ENCODE measurements at places on chromosomes 3 and 15.

- peak; percentile 7 for DNase-seq
These were observed 8.0 kb upstream of the CBLB start for GRCh38 chr3:105876780-105877327.

- no peak for DNase-seq
These were observed 10.0 kb downstream of the DUSP7 start for GRCh38 chr3:52046186-52046901.

- DNase-seq: no peak
These were observed 4.0 kb downstream of the OR5H14 start for GRCh38 chr3:98151241-98151640.

DNA sequence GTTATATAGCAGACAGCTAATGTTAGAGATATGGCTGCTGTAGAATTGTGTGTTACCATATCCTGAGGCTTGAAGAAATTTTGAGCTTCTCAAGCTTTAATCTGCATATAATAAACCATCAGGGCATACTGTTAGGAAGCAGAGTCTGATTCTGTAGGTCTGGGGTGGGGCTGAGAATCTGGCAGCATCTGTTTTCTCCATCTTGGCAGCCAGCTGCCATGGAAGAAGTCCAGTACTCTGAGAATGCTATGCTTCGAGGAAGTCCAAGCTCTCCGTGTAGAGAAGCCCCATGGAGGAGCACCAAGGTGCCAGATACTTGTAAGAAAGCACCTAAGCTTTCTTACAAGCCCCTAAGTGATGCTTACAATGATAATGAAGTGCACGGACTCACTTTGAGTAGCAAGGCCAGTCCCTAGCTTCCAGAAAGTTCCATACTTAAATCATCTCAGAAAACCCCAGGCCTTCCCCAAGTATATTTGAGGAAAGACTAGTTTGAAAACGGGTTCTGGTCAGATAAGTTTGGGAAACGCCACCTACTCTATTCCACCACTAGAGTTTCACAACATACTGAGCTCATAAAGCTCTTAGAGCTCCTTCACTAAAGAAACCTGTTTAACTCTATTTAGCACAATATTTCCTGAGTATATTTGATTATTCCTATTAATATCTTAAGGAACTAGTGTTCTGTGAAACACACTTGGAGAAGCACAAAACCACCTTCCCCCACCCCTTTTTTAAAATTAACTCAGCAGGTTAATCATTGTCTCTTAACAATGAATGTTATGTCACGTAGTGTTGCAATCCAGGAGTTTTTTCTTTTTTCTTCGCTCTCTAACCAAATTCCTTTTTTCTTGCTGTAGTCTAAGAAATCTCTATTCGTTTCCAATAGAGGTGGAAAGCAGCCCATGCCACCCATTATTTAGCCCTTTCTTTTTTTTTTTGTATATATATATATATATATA is 59.9 kb upstream of the RASGRP1 start:
- no peak for DNase-seq

GRCh38 chr15:57321973-57322601 is 54.2 kb upstream of the CGNL1 start:
- DNase-seq: no peak

DNA sequence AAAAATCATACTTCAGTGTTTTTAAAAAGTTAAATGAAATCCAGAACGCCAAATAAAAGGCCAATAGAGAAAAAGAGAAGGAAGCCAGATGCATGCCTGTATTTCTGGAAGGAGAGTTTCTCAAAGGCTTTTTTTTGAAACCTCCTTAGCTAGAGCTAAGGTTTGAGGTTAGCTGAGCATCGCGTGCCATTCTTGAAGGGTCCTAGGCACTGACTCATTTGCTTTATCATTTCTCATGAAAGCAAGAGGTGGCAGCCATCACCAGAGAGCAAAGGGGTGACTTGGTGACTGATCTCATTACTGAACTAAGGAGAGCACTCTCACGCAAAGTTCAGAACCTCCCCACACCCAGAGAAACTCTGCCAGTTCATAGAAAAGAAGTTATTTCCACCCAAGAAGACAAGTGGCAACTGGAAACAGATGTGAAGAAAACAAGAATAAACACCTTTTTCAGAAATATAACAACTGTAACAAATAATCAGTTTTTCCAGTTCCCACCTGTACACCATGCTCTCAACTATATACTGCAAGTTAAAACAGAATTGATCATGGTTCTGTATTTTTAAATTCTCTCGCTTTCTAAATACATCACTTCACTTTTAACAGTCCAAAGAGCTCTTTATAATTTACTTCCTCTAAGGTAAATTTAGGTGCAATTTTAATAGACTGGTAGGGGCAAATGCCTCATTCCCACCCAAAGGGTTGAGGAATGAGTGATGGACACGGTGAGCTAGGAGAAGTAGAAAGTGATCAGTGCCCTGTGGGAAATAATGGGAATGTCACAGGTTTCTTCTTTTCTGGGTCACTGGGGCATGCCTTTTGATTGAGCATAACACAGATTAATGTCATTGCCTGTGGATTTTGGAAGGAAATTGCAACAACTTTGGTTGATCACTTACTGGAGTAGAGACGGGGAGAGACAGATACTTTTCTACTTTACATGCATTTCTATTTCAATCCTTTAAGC is 24.7 kb downstream of the GPR15 start:
- peak; percentile 15 for DNase-seq

- DNase-seq: peak; percentile 9
These were observed 48.0 kb upstream of the TSPAN3 start for GRCh38 chr15:77118882-77119321.

GRCh38 chr3:1960506-1960905 is 138.2 kb upstream of the CNTN4 start:
- DNase-seq: no peak

DNA sequence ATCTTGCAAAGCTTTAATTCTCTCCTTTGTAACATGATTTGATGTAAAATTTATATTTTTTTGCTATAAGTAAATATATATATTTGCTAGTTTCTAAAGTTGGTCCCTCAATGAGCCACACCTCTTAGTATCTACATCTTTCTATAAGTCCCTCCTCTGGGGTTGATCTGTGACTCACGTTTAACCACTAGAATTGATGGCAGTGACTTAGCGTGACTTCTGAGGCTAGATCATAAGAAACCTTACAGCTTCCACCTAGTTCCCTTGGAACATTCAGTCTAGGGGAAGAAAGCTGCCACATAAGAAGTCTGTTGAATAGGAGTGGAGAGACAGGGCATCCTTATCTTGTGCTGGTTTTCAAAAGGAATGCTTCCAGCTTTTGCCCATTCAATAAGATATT is 56.6 kb upstream of the TNIK start:
- DNase-seq: no peak

DNA sequence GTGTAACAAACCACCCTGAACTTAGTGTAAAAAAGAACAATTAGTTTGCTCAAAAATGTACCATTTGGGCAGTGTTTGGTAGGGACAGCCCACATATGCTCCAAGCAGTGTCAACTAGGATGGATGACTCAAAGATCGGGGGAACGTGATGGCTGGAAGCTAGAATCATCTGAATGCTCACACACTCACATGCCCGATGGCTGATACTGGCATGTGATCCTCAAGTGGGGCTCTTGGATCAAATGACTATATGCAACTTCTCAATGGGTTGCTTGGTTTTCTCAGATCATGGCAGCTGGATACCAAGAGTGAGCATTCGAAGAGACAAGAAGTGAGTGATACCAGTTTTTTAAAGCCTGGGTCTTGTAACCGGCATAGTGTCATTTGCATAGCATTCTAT is 335.9 kb upstream of the KCNMB2 start:
- DNase-seq: no peak

DNA sequence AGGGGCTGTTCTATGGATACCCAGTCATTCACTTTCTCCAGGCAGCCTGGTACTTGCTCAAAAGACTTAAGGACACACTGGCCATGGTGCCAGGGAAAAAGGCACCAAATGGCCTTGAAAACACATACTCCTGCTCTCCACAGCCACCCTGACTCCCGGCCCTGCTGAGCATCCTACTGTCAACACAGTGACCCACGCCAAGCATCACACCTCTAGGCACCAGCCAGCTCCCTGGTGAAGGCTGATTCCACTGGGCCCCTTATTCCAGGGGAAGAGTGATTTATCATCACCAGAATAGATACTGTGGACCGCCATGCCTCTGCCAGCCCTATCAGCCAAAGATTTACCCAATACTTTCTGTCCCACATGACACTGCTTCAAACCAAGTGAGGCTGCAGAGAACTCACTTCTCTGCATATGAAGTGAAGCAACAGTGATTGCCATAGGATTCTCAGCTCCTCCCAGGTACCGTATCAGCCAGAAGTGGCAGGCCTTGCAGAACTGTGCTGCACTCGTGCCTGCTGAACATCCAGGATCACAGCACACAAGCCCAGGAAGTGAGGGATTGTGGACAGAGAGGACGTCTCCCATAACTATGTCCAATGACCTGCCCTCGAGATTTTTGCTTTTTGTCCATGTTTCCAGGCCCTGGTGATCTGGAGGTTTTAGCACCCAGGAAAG is 63.7 kb downstream of the WHAMM start:
- no peak for DNase-seq

- no peak for DNase-seq
These were observed 140.2 kb upstream of the RBMS3 start for GRCh38 chr3:29140666-29141065.

DNA sequence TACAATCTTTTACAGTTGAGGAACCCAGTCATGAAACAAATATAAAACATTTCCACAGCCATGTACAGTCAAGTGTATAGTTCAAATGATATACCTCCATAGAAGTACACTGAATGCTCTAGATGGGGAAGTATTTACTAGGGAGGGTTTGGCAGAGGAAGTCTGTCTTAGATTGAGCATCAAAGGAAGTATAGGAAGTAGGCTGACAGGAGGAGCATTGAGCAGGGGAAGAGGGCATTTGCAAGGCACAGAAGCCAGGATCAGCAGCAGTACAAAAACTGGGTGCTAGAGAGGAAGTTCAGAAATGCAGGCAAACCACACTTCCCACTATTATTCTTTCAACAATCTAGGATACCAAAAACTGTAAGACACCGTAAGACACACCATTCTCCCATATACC is 122.6 kb downstream of the ANO10 start:
- no peak for DNase-seq

GRCh38 chr3:8529181-8529637 is 27.6 kb downstream of the LMCD1 start:
- DNase-seq: no peak

- no peak for DNase-seq
These were observed 74.2 kb downstream of the GTF2E1 start for GRCh38 chr3:120816728-120817127.

GRCh38 chr15:51752888-51753287 is 1.5 kb downstream of the TMOD2 start:
- DNase-seq: no peak

- DNase-seq: no peak
These were observed 44.8 kb upstream of the UMPS start for GRCh38 chr3:124685481-124685880.

DNA sequence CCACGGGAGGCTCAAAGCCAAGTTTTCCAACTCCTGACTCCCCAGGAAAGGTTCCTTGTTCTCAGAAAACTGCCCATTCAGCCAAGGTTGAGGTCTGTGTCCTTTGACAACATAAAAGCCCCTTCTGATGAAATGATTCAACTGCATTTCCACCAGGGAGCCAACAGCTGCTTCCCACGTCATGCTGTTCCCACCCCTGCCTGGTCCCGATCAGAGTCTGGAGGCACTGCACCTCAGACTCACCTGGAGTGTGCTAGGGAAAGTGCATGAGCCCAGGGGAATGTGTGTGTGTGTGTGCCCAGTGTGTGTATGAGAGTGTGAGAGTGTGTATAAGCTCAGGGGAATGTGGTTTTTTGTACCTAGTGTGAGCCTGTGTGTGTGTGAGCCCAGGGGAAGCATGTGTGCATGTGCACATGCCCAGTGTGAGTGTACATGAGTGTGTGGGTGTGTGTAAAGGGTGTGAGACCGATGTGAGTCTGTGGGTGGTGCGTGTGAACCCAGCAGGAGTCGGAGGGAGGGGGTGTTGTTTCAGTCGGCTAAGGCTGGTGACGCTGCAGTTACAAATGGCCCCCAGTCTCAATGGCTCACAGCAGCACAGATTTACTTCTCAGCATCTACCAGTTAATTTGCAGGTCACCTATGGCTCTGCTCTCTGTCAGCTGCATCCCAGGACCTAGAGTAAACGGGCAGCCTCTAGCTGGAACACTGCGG is 20.3 kb upstream of the SLC6A1 start:
- DNase-seq: no peak

DNA sequence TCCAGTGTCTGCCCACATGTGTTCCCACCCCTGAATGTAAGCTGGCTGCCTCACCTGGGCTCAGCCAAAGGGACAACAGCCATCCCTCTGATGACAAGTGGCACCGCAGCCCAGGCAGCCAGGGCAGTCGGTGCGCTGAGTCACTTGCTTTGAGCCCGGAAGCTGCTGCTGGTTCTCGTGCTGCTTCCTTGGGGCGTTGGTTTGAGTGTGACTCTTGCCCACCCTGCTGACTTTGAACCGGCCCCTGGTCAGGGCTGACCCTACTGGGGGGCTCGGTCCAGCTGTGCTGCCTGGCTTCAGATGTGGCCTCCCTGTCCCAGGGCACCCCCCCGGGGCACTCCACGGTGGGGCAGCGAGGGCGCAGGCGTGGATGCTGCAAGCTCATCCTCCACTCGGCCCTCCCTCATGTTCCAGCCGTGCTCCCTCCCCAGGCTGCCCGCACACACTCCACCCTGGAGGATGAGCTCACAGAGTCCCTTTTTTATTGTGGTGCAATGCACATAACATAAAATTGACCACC is 62.1 kb downstream of the EFCAB12 start:
- DNase-seq: no peak

GRCh38 chr3:62159709-62160092 is 213.6 kb downstream of the FEZF2 start:
- DNase-seq: no peak

DNA sequence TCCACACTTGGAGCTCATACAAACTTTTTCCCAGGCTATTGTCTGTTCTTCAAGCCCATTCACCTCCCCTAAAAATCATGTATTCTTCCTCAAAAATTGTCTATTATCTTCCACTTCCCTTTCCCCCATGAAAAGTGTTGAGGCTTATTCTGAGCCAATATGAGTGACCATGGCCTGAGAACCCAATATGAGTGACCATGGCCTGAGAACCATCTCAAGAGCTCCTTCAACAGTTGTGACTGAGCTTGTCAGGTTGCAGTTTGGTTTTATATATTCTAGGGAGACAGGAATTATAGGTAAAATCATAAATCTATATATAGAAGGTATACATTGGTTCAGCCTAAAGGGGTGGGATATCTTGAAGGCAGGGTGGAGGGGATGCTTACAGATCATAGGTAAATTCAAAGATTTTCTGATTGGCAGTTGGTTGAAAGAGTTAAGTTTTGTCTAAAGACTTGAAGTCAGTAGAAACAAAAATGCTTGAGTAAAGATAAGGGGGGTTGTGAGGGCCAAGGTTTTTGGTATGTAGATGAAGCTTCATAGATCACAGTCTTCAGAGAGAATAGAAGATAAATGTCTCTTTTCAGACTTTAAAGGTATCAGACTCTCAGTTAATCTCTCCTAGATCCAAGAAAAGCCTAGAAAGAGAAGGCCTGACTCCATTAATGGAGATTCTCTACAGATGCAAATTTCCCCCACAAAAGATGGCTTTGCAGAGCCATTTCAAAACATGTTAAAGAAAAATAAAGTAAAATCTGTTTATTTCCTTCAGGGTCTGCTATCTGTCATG is 95.8 kb downstream of the TGFBR2 start:
- DNase-seq: no peak

- DNase-seq: no peak
These were observed 133.3 kb downstream of the MYLK start for GRCh38 chr3:123750659-123751420.

GRCh38 chr15:89179966-89180875 is 41.2 kb downstream of the RLBP1 start:
- DNase-seq: no peak

- no peak for DNase-seq
These were observed 11.3 kb downstream of the HDAC11 start for GRCh38 chr3:13491206-13491974.

GRCh38 chr3:133675631-133676335 is 14.0 kb upstream of the TOPBP1 start:
- no peak for DNase-seq

Measured in CD4-positive, alpha-beta T cell treated with Interferon gamma for 1 hour (primary cell).